ENCODE measurements at places on chromosomes 7 and 10. TPM values are rescaled to one million over a fixed set of nuclear protein-coding genes. Genes with fewer than 3 reads are reported as not detected.

DNA sequence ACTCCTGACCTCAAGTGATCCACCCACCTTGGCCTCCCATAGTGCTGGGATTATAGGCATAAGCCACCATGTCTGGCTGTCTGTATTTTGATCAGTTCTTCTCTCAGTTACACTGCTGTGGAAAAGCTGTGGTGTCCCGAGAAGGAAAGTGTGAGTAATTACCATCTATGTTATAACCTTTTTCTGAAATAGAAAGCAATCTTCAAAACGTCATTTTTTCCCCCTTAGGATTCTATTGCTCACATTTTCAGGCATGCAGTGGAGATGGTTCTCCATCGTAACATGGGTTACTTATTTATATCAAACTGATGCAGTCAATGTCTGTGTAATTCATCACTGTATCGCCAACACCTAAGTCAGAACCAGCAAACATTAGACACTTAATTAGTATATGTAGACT, 103.5 kb upstream of the FAM3C start:
- no peak for DNase-seq

- DNase-seq: no peak
These were observed 565.3 kb upstream of the GALNT17 start for GRCh38 chr7:70566671-70567070.

- DNase-seq: no peak
These were observed 147.9 kb downstream of the DGKB start for GRCh38 chr7:14754631-14755030.

DNA sequence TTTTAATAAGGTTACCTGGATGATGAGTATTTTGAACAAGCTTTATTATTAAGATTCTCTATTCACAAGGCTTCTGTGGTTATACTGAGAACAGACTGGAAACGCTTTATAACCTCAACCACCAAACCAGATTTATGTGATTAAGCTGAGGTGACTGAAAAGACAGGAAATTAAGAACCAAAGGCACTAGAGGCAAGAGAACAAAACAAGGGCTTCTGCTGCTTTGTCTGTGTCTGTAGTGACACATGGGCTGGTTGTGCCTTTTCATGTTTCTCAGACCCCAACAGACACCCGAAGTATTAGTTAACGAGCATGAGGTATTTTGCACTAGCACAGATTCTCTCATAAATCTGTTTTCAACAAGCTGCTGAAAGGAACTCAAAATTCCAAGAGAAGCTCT, 64.4 kb downstream of the RAPGEF5 start:
- DNase-seq: peak; percentile 36

- DNase-seq: no peak
These were observed 130.7 kb upstream of the KMT2E start for GRCh38 chr7:104883248-104883717.

The LARP4B gene
- total RNA-seq: 108 TPM

The PHYHIPL gene
- not detected for total RNA-seq

All from activated CD8-positive, alpha-beta T cell treated with anti-CD3 and anti-CD28 coated beads, Interleukin-2, amount 10 ng/mL, durations not matched to agents 7 days and 5 days (primary cell).